Jurkat, Clone E6-1 (cell line): ENCODE measurements at places on chromosomes 2 and 18.

DNA sequence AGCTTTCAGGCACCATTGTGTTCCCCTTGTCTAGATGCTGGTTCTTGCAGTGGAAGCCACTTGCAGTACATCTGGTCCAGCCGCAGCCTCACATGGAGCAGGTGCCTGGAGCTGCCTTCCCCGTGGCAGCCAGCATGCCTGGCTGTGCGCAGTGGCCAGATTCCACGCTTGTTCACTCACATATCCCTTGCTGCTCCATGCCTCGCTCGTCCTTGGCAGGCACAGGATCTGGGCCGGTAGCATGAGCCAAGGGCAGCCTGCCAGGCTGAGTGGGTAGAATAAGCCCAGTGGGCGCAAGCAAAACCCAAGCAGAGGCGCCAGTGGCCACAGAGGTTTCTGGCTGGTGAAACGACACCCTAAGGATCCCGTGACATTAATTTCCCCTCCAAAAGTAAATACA is 20.6 kb downstream of the TMX3 start:
- DNase-seq, result no peak

DNA sequence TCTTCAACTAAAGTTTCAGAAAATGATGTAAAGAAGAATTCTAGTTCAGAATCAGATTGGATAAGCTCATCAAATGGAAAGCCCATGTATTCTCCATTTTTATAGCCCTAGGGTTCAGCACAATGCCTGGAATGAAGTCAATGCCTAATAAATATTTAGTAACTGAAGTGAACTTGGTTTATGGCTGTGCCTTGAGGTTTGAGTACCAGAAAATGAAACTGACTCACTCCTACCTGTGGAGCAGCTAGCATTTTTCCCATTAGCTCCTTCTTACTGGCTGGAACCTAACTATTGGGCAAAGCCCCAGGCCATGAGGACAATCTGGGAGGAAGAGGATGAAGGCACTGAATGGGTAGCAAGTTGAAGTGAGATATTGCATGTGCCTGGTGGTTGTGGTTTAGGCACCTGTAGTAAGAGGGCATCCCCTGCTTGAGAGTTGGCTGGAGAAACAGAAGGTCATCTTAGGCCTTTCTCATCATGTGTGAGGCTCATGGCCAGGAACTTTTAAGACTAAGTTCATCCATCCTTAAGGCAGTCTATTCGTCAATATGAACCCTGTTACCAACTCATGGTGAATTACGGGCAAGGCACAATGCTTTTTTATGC is 85.0 kb upstream of the LYPD1 start:
- DNase-seq, result no peak

DNA sequence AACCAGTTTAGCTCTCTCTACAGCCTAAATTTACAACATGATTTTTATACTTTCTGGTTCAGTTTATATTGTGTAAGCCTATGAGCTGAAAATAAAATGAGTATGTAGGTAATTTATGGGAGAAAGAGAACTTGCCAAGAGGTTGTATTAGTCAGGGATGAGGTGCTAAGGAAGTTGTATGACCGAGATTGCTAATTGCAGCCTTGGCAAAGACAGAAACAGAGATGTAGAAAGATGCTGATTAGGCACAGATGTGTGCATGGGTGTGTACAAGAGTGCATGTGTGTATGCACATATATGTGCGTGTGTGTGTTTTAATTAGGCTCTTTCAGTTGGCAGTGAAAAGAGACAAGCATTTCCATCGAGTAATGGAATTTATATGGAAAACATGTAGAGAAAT is 213.9 kb downstream of the FBXO15 start:
- no peak for DNase-seq

- no peak for DNase-seq
Measured at GRCh38 chr2:110126086-110126773, 10.6 kb upstream of the MALL start.

DNA sequence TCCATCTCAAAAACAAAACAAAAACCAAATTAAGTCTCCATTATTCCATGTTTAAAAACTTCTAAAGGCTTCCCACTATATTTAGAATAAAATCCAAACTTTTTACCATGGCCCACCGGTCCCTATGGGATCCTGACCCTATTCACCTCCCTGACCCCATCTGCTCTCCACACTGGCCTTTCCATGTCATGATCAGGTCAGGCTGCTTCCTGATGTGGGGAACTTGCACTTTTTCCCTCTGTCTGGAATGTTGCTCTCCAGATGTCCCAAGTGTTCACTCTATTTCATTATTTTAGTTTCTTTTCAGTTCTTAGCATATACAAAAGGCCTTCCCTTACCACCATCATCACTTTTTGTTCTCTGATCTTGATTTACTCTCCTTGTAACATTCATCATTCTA is 7.5 kb upstream of the MTA3 start:
- no peak for DNase-seq

DNA sequence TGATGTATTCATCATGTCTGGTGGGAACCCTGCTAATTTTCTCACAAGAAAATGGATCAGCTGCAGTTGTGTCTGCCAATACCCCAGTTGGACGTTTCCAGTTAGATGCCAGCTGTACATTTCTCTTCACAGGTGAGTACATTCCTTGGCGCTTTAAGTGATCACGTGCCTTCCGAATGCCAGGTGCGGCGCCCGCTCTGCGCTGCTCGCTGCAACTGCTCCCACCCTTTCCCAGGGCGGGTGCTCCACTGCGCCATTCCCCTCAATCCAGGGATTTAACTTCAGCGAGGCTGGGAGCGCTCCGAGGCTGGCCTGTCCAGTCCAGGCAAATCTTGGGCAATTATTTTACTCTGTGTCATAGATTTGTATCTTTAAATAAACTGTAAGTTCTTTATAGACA is 225.0 kb upstream of the RAB6C start:
- no peak for DNase-seq

DNA sequence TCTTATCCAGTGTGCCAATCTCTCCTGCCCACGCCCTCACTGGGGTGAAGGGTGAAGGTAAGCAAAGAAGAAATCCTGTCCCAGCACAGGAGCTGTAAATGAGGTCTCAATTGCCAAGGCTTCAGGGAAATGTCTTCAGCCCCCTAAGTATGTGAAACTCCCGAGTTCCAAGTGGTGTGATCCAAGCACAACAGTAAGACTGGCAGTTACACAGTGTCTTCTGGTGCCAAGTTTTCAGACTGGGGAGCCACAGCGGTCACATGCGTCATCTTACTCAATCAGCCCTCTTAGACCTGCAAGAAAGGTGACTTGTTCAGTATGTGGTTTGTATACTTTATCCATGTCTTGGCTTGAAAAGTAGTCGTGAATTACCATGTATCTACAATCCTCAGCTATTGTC is 55.0 kb upstream of the SPRED2 start:
- DNase-seq, result no peak
